Activated naive CD4-positive, alpha-beta T cell treated with anti-CD3 and anti-CD28 coated beads, Interleukin-2, amount 10 ng/mL, durations not matched to agents 5 hours and 36 hours (primary cell): ENCODE measurements at places on chromosomes 5 and 9. TPM values are rescaled to one million over a fixed set of nuclear protein-coding genes. Genes with fewer than 3 reads are reported as not detected.

Gene ACOT12
- not detected for total RNA-seq

Gene SHOC1
- not detected for total RNA-seq

Gene PRSS3
- not detected for total RNA-seq

Gene KIF4B
- total RNA-seq: 0.07 TPM

Gene ARL14EPL
- not detected for total RNA-seq

Gene ANKRA2
- total RNA-seq: 21.0 TPM

Gene N4BP3
- total RNA-seq: 3.4 TPM

Gene CCL21
- not detected for total RNA-seq

Gene SEC16A
- total RNA-seq: 59.0 TPM

Gene C9orf153
- not detected for total RNA-seq

Gene ZNF474
- total RNA-seq: not detected
